Adrenal gland (tissue), 19 donors: ENCODE measurements at places on chromosomes 16 and 17. TPM values are rescaled to one million over a fixed set of nuclear protein-coding genes. Genes with fewer than 3 reads are reported as not detected.

- DNase-seq = no peak
Observed at GRCh38 chr17:57484081-57484666, 227.9 kb downstream of the MSI2 start.

Gene INCA1
- 0.98 TPM for total RNA-seq

Gene AOC2
- total RNA-seq = 1.1 TPM

DNA sequence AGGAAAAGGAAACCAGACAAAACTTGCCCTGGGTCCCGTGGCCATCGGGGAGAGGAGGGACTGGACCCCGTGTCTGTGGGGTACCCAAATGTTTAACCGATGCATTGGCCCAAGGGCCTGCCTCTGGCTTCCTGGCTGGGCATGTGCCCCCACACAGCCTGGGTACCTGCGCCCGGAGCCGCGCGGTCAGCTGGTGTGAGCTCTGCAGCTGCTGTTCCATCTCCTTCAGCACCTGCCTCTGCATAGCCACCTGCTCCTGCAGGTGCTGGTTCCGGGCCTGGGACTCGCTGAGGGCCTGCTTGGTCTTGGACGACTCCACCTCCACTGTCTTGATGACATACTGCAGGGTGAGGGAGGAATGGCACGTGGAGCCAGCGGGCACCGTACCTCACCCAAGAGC lies 31.9 kb downstream of the KIFC3 start:
- no peak for DNase-seq

Gene HS3ST2
- total RNA-seq = 6.8 TPM

DNA sequence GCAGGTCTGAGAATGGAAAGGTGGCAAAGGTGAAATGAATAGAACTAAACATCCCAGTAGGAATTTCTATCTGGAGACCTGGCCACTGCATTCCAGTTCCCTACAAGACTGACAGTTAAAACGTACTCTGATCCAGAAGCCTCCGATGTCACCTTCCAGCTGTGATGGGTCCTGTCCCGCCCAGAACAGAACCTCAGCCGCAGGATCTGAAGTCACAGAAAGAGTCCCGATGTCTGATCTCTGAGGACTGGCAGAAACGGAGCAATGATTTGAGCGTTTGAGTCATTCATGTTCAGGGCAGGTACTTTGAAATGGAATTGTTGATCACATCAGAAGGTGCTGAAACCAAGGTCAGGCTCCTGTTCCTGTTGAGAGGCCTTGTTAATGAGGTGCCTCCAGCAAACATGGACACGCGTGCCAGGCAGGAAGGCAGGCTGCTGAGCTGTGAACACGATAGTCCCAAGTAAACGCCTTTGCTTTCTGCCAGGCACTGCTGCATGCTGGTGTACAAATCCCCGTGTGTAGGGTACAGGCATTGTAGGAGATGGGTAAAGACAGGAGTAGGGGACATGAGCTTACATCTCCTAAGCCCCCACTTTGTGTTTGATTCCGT lies 61.4 kb downstream of the VAT1L start:
- no peak for DNase-seq

GRCh38 chr16:56795011-56795410 lies 65.1 kb downstream of the NUP93 start:
- DNase-seq = no peak

DNA sequence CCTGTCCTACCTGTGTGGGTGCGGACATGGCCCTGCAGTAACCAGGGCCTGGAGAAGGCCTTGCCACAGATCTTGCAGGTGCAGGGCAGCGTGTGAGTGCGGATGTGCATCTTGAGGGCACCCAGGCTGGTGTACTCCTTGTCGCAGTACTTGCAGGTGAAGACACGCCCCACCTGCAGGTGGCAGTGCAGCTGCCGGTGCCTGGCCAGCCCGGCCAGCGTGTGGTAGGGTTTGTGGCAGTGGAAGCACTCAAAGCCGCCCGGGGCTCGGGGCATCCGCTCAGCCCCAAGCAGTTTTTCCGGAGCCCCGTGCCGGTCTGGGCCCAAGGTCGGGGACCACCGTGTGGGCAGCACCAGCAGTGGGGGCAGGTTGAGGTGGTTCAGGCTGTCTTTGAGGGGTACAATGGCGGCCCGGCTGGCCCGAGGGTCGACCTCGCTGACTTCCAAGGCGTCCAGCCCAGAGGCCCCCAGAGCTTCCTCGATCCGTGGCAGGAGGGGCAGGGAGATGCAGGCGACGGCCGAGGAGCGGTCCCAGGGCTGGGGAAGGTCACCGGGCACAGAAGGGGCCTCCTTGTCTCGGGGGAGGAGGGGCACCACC lies 5.1 kb downstream of the SNAI3 start:
- no peak for DNase-seq

DNA sequence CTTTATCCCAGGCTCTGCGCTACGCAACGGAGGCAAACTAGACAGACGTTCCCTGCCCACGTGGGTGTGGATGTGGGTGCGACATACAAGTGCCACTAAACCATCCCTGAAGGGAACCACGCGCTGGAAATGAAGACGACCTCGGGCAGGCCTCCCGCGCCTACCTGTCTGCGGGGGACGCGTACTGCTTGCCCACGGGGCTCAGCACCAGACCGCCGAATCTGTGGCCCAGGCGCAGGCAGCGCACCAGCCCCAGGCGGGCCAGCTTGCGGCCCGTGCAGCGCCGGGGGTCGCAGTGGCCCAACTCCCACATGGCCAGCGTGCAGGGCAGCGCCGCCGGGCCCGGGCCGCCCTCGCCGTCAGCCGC lies 480 bp downstream of the TSR3 start:
- DNase-seq = no peak

GRCh38 chr16:81626181-81626674 lies 152.9 kb upstream of the PLCG2 start:
- no peak for DNase-seq

Gene ARL5C
- not detected for total RNA-seq

DNA sequence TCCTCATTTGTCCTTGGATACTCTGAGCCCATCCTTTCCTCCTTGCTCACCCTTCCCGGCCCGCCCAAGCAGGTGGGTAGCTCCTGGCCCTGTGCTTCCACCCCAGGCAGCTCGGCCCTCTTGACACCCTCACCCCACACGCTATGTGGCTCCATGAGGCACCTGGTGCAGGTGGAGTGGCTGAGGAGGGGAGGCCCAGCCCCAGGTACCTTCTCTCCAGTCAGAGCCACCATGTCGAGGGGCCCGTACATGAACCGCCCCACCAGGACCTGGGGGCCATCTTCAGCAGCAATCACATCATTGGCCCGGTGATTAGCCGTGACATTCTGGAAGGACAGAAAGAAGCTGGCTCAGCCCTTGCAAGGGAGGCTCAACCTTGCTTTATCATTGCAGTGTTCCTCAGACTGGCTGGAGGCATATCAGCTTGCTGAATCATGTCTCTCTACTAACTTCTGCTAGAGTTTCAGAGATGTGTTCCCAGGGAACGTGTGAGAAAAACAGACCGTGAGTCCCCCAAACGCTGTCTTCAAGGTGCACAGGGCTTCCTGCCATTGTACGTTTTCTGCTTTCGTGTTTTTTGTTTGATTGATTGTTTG lies 20.3 kb downstream of the PIMREG start:
- DNase-seq = no peak

- DNase-seq = no peak
Observed at GRCh38 chr16:6726621-6727020, 606.0 kb upstream of the RBFOX1 start.

DNA sequence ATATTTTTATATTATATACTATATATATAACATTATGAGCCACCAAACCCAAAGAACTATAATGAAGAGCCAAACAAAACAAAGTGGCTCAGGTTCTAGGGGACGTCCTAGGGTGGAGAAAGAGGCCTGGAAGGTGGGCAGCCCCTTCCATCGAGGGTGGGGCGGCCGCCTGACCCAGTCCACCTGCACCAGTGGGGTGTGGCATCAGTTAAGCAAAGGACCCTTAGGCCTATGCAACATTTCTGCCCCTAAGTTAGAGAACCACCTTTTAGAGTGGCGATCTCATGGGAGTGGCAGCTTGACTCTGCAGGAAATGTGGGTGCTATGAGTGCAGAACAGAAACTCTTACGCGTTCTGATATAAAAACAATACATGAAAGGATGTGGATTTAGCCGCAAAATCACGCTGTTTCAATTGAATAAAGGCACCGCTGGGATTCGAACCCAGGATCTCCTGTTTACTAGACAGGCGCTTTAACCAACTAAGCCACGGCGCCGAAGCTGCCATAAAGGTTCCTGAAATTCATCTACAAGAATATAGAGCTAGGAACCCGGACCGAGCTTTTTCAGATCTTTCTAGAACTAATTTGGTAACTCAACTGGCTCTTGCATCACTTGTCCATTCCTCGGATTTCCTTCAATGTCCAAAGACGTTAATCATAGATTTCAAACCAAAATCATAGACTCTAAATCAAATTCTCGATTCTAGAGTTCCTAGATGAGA lies 15.6 kb upstream of the AURKB start:
- DNase-seq = peak; percentile 67

GRCh38 chr17:83079766-83080578 lies 563 bp downstream of the METRNL start:
- no peak for DNase-seq

GRCh38 chr16:71536752-71537499 lies 10.7 kb downstream of the CHST4 start:
- no peak for DNase-seq

GRCh38 chr17:16214190-16215001 lies 938 bp downstream of the NCOR1 start:
- no peak for DNase-seq

DNA sequence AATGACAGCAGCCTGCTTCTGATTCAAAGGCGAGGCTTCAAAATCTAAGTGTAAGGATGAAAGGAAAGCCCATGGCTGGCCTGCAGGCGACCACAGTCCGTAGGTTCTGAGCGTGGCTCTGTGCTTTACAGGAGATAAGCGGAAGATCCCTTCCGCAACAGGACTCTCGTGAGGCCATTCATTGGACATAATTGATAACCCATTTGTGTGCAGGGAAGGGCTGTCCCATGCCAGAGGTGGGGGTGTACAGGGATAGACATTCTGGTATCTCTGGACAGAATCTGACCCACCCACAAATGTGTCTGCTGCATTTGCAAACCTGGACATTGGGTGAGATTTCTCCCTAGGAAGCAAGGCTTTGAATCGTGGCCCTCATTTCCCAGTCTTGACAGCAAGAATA lies 4.0 kb downstream of the CYB561 start:
- DNase-seq = no peak

- DNase-seq = no peak
Observed at GRCh38 chr16:10761373-10761772, 17.7 kb downstream of the NUBP1 start.

DNA sequence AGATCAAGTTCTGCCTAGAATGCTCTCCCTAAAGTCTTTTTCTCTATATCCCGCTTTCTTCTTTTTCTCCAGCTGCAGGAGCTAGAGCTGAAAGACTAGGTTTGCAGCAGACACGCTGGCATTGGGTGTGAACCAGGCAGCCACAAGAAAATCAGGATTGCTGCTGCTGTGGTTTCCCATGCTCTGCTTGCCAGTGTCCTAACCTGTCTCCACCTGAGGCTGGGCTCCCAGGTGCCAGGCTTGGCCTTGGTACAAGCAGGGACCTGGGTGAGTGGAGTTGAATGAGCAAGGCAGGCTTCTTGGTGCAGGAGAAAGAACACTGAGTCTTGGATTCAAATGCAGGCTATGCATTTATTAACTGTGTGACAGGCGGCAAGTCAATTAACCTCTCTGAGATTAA lies 440.3 kb upstream of the MAF start:
- DNase-seq = no peak

Gene CIITA
- total RNA-seq = 22.5 TPM

Gene OR1A1
- total RNA-seq = not detected
